ENCODE measurements at places on chromosomes 7 and 10. TPM values are rescaled to one million over a fixed set of nuclear protein-coding genes. Genes with fewer than 3 reads are reported as not detected.
A peak's percentile ranks its signal among the peaks of the same experiment; 100 is the strongest.

GRCh38 chr10:34555653-34556052 lies 259.4 kb downstream of the PARD3 start:
- peaks cover 13% of the 10 kb centered on the region for H3K36me3 ChIP-seq
- DNase-seq = no peak
- H3K4me1 ChIP-seq = peaks cover 9% of the 10 kb centered on the region
- no peak overlapping the region for H3K27ac ChIP-seq
- no peaks in the 10 kb centered on the region for H3K27me3 ChIP-seq
- H3K4me3 ChIP-seq = no peak overlapping the region

DNA sequence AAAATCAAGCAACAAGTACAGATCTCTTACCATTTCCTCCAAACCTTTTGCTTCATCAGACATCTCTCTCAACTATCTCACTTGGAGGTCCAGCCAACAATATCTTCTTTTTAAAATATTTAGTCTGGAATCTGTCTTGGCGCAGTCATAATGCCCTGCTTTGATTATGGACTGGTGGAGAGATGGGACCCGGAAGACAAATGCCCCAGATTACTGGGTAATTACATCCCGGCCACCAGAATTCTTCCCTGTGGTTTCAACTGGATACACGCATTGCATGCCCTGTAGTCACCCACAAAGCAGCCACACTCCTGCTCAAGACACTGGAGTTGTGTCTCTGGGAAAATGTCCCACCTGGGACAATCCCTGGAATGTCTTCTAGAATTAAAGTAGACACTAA lies 65.5 kb downstream of the BPGM start:
- H3K4me1 ChIP-seq = peaks cover 20% of the 10 kb centered on the region
- peak overlapping the region; percentile 45 for H3K27ac ChIP-seq
- no peaks in the 10 kb centered on the region for H3K27me3 ChIP-seq

DNA sequence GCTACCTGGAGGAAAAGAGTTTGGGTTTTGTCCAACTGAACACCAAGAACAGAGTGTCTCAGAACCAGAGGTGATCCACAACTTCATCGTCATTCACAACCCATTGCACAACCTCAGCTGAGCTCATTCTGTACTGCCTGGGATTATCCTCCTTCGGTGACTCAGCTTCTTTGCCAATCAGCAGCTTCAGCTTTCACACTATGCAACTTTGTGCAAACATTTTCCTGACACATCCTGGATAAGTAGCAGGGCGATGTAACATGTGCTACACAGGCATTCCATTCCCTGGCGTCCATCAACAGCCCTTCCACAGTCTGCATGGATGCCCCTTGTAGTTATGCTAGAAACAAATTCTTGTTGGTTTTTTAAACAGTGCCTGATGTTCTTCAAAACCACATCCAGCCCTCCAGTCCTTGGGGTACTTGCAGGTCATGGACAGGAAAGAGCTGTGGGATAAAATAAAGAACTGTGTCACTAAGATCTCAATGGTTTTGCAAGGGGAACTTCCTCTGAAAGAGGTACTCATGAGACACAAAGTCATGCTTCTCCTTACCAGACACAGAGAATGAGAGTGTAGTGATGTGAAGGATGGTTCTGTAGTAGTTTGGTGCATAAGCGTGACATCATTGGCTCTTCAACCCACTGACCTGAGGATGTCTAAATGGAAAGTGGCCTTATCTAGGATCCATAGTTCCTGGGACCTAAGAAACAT lies 478.5 kb downstream of the KIF20B start:
- no peaks in the 10 kb centered on the region for H3K36me3 ChIP-seq
- H3K27ac ChIP-seq = no peak overlapping the region
- peaks cover 30% of the 10 kb centered on the region for H3K27me3 ChIP-seq
- H3K4me1 ChIP-seq = no peaks in the 10 kb centered on the region
- DNase-seq = no peak

GRCh38 chr10:3500408-3500856 lies 284.6 kb downstream of the KLF6 start:
- peaks cover 6% of the 10 kb centered on the region for H3K27me3 ChIP-seq
- H3K4me1 ChIP-seq = peaks cover 32% of the 10 kb centered on the region
- peak overlapping the region; percentile 66 for H3K27ac ChIP-seq
- DNase-seq = no peak
- peak overlapping the region; percentile 74 for H3K4me3 ChIP-seq
- no peaks in the 10 kb centered on the region for H3K36me3 ChIP-seq

DNA sequence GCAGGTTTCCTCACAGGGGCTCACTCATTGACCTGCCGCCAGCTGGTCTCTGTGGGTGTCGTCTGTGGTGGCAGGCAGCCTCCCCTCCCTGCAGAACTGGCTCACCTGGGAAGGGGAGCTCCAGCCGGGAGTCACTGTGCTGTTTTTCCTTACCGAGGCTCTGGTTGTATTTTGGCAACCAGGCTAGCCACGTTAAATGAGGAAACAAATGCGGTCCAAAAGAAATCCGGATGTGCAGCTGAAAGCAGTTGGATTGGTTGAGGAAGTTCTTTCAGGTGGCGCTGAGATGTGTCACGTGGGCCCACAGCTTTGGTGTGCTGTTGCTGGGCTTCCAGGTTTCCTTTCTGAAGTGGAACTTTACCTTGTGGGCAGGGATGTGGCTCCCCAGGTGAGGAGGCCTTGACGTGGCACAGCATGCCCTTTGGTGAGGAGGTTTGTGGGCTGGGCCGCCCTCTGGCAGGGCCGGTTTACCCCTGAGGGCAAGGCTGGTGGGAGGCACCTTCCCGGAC lies 14.2 kb downstream of the MTURN start:
- H3K27ac ChIP-seq = no peak overlapping the region
- no peak for DNase-seq
- peaks cover 10% of the 10 kb centered on the region for H3K36me3 ChIP-seq
- H3K4me3 ChIP-seq = no peak overlapping the region
- no peaks in the 10 kb centered on the region for H3K27me3 ChIP-seq

- no peak for DNase-seq
- H3K27ac ChIP-seq = no peak overlapping the region
- peaks cover 22% of the 10 kb centered on the region for H3K4me1 ChIP-seq
- H3K27me3 ChIP-seq = peaks cover 3% of the 10 kb centered on the region
- H3K36me3 ChIP-seq = no peaks in the 10 kb centered on the region
Observed at GRCh38 chr10:33165911-33166310, 168.6 kb downstream of the NRP1 start.

DNA sequence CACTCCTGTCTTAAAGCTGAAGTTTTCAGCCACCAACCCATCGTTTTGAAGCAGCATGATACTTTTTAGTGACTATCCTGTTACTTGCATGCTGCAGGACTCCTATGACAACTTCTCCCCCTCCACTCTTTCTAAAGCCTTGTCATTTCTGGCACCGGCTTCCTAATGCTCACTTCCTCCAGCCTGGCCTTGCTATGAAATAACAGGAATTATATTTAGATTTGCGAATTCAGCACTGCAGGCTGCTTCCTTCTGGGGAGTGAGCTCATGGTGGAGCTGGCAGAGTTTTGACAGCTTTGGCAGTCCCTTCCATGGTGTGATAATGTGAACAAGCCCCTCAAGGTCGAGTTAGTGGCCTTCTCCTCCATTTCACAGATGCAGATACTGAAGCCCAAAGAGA lies 13.4 kb downstream of the BLNK start:
- peaks cover 5% of the 10 kb centered on the region for H3K36me3 ChIP-seq
- no peak overlapping the region for H3K27ac ChIP-seq

DNA sequence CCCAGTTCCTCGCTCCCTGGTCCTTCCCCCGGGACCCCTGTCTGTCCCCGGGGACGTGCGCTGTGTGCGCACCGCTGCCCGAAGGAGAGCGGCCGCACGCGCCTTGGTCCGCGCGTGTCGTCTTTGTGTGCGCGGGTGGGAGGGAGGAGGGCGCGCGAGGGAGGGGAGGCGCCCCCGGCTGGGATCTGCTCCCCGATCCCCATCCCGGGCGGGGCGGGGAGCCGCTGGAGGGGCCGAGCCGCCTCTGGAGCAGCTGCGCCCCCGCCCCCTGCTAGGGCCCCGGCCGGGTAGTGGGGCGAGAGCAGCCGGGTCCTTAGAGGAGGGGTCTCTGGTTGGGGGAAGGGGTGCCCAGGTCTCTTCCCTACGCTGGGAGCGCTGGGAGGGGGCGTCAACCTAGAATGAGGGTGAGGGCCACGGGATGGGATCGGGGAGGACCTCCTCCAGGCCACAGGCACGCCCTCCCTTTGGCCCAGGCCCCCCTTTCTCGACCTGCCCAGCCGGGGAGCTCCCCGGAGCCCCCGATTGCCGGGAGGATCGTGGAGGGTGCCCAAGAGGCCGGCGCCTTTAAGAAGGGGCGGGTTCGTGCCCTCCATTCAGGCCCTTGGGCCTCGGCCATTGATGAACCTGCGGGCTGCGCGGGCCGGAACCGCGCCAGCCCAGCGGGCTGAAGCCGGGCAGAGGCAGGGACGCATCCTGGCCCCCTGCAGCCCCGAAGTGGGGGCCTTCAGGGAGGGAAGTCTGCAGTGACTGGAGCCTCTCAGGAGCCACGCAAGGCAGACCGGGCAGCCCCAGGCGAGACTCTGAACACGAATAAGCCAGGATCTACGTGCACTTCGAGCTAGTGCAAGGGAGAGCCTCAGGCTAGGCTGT lies 678 bp downstream of the SH2B2 start:
- peaks cover 25% of the 10 kb centered on the region for H3K4me1 ChIP-seq
- no peak overlapping the region for H3K27ac ChIP-seq
- no peak for DNase-seq
- no peaks in the 10 kb centered on the region for H3K27me3 ChIP-seq

- no peak overlapping the region for H3K27ac ChIP-seq
- H3K4me3 ChIP-seq = no peak overlapping the region
- H3K36me3 ChIP-seq = peaks cover 4% of the 10 kb centered on the region
- H3K4me1 ChIP-seq = peaks cover 21% of the 10 kb centered on the region
- DNase-seq = no peak
- H3K27me3 ChIP-seq = peaks cover 5% of the 10 kb centered on the region
Observed at GRCh38 chr10:16820421-16820820, 3.2 kb upstream of the RSU1 start.

- DNase-seq = no peak
- H3K27me3 ChIP-seq = no peaks in the 10 kb centered on the region
- no peak overlapping the region for H3K4me3 ChIP-seq
- H3K4me1 ChIP-seq = no peaks in the 10 kb centered on the region
- peak overlapping the region; percentile 42 for H3K27ac ChIP-seq
- no peaks in the 10 kb centered on the region for H3K36me3 ChIP-seq
Observed at GRCh38 chr7:152588350-152588749, 87.6 kb downstream of the XRCC2 start.

DNA sequence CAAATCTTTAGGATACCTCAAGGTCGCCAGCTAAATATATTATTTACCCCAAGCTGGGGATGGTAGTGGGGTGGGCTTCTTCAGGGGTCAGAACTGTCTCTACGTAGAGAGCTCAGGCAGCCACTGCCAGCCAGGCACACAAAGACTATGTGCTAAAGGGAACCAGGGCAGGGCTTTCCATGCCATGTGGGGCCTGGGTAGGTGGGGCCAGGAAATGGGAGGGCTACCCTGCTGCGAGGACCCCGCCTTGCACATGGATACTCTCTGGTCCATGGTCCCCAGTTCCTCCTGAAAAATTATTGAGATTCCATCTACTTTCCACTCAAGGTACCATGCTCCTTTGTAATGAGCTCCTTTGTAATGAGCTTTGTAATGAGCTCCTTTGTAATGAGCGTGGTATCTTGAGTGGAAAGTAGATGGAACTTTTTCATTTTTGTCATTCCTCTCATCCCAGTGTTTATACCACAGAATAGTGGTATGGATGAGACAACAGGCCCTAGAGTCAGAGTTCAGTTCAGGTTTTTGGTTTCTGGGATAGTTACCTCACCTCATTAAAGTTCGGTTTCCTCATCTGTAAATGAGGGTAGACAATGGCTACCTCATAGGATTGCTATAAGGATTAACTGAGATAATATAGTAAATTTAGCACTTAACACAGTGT lies 5.8 kb downstream of the SYNPO2L start:
- H3K4me1 ChIP-seq = peaks cover 14% of the 10 kb centered on the region
- no peaks in the 10 kb centered on the region for H3K36me3 ChIP-seq
- H3K27me3 ChIP-seq = no peaks in the 10 kb centered on the region
- no peak overlapping the region for H3K27ac ChIP-seq
- DNase-seq = no peak

DNA sequence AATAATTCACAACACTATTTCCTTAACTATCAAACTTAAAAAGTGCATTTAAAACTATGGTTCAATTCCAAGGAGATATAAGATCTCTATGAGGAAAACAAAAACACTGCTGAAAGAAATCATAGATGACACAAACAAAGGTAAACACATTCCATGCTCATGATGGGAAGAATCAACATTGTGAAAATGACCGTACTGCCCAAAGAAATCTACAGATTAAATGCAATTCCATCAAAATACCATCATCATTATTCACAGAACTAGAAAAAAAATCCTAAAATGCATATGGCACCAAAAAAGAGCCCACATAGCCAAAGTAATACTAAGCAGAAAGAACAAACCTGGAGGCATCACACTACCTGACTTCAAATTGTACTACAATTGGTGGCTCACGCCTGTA lies 159.9 kb upstream of the EEPD1 start:
- H3K4me3 ChIP-seq = no peak overlapping the region
- no peaks in the 10 kb centered on the region for H3K36me3 ChIP-seq
- H3K27me3 ChIP-seq = no peaks in the 10 kb centered on the region

DNA sequence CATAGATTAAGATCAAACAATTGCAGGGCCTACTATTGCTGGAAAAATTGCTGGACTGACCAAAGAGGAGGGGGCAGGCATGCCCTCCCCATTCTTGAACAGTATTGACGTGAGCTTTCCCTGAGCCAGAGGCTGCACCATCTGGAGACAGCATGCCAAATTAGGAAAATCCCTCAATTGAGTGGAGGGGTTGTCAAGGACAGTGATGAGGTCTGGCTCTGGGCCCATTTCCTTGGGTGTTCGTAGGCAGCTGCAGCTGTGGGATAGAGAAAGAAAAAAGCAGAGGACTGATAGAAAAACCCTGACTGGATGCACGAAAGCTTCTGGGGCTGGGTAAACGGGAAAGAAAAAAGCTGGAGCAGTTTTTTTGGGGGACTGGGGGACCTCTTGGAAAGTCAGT lies 22.8 kb upstream of the ORC5 start:
- H3K4me3 ChIP-seq = no peak overlapping the region
- DNase-seq = no peak
- H3K27ac ChIP-seq = no peak overlapping the region
- peaks cover 45% of the 10 kb centered on the region for H3K27me3 ChIP-seq
- no peaks in the 10 kb centered on the region for H3K36me3 ChIP-seq
- peaks cover 4% of the 10 kb centered on the region for H3K4me1 ChIP-seq

Gene COMMD3
- total RNA-seq = 51.3 TPM

Gene PCGF6
- total RNA-seq = 14.5 TPM

Gene TMEM229A
- total RNA-seq = 0.33 TPM

Gene CFAP70
- total RNA-seq = 9.7 TPM

Gene PILRB
- 51.5 TPM for total RNA-seq

Gene MCM10
- 31.7 TPM for total RNA-seq

Gene PON3
- 0.17 TPM for total RNA-seq
